ENCODE measurements at places on chromosomes 12 and 14.

DNA sequence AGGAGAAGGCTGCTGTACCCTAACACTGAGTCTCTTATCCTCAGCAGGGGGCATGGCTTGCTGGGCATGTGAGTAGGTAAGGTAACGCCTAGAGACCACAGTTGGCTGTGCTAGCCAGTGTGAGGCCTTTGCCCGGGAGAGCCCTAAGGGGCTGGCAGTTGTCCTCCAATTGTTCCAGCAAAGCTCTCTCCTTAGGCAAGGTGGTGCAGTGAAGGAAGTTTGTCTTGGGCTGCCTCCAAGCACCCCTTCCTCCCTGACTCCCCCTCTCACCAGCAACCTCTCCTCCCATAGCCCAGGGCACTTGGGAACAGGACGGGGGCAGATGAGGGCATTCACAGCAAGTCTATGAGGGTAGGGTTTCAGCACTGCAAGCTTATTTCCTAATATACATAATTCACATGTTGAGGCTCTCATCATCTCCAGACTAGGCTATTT is 23.0 kb downstream of the LACRT start:
- DNase-seq = no peak

DNA sequence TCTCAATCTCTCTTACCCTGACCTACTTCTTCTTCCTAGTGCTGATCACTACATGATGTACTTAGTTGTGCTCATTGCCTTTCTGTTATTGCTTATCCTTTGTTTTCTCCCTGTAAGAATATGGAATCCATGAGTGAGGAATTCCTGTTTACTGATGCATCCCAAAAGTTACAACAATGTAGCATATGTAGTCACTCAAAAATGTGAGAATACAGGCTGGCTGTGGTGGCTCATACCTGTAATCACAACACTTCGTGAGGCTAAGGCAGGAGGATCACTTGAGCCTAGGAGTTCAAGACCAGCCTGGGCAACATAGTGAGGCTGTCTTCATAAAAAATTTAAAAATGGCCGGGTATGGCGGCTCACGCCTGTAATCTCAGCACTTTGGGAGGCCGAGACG is 8.0 kb upstream of the WDR20 start:
- DNase-seq = no peak

DNA sequence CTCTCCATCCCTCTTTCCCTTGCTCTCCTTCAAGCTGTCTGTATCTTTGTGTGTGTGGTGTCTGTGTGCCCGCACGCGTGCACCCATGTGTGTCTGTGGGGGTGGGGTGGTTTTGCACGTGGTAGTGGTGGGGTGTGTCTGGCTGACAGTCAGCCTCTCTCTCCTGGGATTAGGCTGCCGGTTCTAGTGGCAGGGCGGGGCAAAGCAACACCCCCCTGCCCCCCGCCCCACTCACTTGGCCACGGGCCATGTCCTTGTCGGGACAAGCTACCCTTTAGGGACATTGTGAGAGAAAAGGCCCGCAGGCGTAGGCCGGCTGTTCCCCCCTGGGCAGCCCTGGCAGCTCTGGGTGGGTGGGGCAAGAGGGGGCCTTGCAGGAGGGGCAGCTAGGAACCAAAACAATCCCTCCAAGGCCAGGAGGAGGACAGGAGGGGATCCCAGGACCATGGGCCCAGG is 182.6 kb downstream of the ALG10 start:
- DNase-seq = no peak

GRCh38 chr12:52713960-52714886 is 10.9 kb upstream of the KRT77 start:
- DNase-seq = peak; percentile 38

- no peak for DNase-seq
These were observed 1.6 kb downstream of the CACNA1C start for GRCh38 chr12:2054091-2055018.

- DNase-seq = no peak
These were observed 64.4 kb downstream of the ARF6 start for GRCh38 chr14:49957089-49957852.

GRCh38 chr14:69351911-69352310 is 46.2 kb downstream of the ERH start:
- no peak for DNase-seq

DNA sequence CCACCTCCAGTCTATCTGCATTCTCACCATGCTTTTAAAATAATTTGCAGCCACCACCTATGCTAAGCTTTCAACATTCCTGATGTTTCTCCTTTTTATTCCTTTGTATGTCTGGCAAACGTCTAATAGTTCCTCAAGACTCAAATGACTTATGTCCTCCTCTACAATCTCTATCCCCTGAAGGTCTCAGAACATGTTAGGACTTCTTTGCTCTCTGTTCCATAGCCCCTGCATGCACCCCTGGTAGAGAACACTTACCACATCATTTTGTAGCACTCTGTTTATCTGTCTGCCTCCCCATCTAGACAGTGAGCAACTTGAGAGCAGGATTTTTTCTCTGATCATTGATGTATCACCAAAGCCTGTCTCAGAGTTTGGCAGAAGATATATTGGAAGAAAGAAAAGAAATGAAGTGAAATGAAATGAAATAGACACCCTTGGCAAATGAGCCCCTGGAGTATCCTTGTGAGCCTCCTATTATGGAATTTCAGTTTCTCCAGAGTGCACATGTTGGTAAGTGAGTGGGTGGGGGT is 1231.2 kb upstream of the FLRT2 start:
- DNase-seq = no peak

- peak; percentile 24 for DNase-seq
These were observed 15.1 kb downstream of the RNF41 start for GRCh38 chr12:56206452-56207166.

- peak; percentile 68 for DNase-seq
These were observed 26.2 kb downstream of the RFLNA start for GRCh38 chr12:124321040-124321481.

GRCh38 chr12:21219206-21219605 is 88.2 kb downstream of the SLCO1B1 start:
- DNase-seq = no peak

GRCh38 chr12:50927766-50928224 is 24.5 kb upstream of the HIGD1C start:
- no peak for DNase-seq

GRCh38 chr14:55053018-55053417 is 1.6 kb downstream of the MAPK1IP1L start:
- no peak for DNase-seq

- no peak for DNase-seq
These were observed 2.6 kb downstream of the KIAA0586 start for GRCh38 chr14:58430156-58430555.

DNA sequence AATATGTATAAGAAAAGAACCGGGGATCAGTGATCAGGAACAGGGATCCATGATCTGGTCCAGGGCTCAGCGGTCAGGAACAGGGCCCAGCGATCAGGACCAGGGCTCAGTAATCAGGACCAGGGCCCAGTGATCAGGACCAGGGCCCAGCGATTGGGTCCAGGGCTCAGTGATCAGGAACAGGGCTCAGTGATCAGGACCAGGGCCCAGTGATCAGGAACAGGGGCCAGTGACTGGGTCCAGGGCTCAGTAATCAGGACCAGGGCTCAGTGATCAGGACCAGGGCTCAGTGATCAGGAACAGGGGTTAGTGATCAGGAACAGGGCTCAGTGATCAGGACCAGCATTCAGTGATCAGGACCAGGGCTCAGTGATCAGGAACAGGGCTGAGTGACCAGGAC is 56.3 kb downstream of the TMEM121 start:
- no peak for DNase-seq

DNA sequence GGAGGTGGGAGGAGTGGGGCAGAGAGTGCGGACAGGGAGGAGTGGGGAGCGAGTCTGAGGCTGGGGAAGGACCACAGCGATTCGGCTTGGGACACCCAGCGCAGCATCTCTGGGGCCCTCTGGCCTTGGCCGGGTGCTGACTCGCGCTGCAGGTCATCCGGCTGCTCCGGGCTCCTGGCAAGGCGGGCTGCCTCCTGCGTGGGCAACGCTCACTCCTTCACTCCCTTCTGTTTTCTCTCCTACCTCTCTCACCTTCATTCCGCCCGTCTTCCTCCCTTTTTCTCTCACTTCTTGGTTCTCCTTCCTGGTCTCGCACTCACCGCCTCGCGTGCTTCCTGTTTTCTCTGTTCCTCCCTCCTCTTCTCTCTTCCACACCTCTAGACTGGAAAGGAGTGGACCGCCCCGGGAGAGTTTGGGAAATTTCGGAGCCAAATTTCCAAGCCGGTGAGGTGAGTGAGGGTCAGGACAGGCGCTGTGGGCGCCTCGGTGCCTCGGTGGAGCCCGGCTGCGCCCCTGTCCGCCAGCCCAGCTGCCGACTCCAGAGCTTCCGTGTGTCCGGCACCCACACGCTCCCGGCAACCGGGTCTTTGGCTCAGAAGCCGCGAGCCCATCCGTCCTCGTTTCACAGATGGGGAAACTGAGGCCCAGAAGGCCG is 86.7 kb downstream of the B4GALNT3 start:
- DNase-seq = no peak

- no peak for DNase-seq
These were observed 26.9 kb downstream of the TBX3 start for GRCh38 chr12:114656906-114657596.

DNA sequence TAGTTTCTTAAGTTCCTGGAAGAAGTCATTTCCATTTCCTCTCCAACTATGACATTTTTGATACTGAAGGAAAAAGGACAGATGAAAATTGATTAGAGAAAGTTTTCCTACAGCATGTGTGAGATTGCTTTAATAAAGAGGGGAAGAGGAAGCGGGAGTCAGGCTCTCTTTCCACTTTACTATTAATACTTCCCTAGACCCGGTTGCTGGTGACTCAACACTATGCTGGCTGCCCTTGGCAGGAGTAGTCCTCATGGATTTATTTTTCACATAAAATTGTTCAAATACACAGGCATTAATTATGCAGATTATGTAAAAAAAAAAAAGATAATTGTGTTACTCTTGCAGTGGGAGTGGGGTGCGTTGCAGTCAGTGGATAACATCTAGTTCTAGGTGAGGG is 293.4 kb downstream of the EGLN3 start:
- no peak for DNase-seq

DNA sequence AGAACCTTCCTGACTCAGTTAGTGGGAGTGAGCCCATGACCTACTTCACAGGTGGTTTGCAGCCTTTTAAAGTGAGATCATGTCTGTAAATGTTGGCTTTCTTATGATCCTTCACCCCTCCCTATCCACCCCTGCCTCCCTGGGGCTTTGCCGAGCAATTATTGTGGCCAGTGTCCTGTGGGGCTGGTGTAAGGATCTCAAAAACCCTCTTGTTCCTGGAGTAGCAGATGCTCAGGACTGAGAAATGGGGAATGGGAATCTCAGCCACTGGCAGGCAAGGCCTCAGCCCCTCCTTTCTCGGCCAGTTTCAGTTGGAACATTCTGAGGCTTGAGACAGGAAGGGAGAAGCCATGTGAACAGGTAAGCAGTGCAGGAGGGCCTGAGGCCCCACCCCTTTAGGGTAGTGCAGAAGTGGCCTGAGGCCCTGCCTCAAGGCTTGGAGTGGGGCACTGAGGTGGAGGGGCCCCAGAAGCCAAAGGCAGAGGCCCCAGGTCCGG is 53.8 kb downstream of the PLEKHG3 start:
- DNase-seq = no peak

- DNase-seq = no peak
These were observed 167.8 kb upstream of the HIF1A start for GRCh38 chr14:61527325-61528100.

DNA sequence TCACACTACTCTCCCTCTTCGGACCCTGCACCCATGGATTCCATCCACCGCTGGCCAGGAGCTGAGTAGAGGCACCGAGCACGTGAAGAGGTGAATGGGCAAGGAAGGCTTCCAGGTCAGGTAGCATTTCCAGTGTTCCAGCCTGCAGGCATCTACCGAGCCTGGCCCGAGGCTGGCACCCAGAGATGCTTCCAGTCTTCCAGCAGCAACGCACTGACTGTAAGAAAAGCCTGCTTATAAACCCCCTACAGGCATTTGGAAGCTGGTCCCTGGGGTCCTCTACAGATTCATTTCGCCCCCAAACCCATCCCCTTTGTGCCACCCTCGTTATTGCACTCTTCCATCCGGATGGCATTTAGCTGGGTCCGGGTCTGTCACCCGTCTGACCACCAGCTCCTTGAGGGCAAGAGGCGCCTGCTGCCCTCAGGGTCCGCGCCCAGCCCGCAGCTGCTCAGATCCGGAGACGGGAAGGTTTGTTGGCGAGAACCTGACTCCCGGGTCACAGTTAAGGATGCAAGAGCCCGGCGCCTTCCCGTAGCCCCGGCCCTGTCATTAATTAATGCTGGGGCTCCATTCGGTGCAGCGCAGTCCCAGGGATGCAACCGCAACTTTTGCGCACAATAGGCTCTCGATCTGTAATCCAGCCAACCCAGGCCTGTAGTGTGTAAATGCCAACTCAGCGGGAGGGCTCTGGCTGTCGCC is 614 bp upstream of the MARK3 start:
- no peak for DNase-seq

DNA sequence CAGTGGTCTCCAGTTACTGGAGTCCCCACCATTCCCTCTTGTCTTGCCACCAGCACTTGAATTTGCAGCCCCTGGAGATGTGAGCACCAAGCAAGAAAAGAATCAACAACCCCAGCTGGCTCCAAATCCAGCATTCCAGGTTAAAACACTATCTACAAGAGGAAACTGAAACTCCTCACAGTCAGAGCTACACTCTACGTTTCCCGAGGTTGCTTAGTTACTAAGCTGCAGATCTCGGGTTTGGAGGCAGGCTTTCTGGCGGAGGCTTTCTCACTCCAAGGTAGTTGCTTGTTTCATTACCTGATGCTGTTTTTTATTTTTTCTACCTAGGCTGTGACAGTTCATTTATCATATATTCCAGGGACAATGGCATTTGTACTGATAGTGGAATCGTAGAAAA is 248.1 kb downstream of the GLT1D1 start:
- no peak for DNase-seq

- DNase-seq = no peak
These were observed 99.1 kb downstream of the BICD1 start for GRCh38 chr12:32205731-32206130.

DNA sequence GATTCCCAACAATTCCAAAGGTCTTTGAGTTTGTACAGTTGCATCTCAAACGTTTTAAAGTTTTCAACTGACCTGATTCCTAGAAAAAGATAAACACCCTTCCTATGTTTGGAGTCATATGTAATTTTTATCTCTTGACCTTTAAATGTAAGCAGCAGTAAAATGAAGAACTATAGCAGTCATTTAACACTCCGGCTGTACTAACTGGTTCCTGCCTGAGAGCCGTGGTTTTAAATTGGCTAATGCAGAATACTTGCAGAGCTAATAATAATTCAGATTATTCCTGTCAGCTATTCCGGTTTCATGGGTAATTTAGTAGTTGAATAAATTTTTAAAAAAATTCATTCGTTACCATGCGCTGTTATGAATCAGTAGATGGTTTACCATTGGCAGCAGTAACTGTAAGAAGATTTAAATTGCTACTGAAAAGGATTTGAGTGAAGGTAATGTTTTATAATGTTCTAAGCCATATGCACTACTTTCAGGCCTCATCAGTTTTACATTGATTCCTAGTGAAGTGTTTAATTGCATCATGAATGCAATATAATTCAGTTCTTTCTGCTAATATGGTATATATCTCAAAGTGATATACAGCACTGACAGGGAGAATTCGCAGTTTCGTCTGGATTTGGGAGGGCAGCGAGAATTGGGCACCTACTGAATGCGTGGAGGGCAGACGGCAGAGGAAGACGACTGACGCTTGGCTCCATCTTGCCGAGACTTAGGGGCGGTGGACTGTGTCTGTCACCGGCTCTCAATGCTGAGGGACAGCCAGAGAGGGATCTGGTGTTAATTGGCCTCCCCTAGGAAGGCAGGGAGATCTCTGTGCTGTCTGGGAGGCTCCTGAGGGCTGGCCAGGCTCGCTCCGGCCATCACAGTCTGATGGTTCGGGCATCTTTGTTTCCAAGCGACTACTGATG is 217.7 kb downstream of the PHETA1 start:
- DNase-seq = no peak

- DNase-seq = no peak
These were observed 31.4 kb upstream of the SOX5 start for GRCh38 chr12:23980826-23981225.

- no peak for DNase-seq
These were observed 52.1 kb downstream of the PSMA6 start for GRCh38 chr14:35344107-35344807.

Data from activated naive CD4-positive, alpha-beta T cell treated with anti-CD3 and anti-CD28 coated beads, Interleukin-2, amount 50 U/mL, for 16 hours (primary cell).